ENCODE measurements at places on chromosomes 6 and 20.
A peak's percentile ranks its signal among the peaks of the same experiment; 100 is the strongest.

GRCh38 chr6:22448291-22448711 is 121.1 kb upstream of the HDGFL1 start:
- DNase-seq = peak; percentile 74

DNA sequence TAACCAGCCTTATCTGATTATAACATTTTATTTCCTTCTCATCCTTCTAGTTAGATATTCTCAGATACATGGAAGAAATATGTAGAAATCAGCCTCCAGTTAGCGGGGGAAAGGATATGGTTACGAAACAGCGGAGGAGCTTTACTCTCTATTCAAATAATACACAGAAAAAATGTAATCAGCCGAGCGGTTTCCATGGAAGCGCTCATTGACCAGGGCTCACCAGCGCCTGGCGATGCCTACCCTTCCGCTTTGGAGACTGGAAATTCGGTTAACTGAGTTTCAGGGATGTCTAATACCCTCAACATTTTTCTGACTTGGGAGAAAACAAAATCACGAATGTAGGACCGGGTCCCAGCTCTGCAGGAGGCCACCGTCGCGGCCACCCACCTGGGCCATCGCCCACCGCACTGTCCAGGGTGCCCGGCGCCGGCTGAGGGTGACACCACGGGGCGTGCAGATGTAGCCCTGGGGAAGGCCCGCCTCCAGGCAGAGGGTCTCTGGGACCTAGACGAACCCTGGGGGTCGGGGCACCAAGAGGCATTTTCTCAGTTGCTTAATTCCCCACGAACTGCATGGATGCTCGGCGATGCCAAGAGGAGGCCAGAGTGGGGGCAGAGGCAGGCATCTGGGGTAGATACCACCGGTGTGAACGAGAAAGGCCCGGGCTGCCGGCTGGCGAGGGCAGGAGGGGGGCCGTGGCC is 1.7 kb downstream of the PRR18 start:
- DNase-seq = no peak

DNA sequence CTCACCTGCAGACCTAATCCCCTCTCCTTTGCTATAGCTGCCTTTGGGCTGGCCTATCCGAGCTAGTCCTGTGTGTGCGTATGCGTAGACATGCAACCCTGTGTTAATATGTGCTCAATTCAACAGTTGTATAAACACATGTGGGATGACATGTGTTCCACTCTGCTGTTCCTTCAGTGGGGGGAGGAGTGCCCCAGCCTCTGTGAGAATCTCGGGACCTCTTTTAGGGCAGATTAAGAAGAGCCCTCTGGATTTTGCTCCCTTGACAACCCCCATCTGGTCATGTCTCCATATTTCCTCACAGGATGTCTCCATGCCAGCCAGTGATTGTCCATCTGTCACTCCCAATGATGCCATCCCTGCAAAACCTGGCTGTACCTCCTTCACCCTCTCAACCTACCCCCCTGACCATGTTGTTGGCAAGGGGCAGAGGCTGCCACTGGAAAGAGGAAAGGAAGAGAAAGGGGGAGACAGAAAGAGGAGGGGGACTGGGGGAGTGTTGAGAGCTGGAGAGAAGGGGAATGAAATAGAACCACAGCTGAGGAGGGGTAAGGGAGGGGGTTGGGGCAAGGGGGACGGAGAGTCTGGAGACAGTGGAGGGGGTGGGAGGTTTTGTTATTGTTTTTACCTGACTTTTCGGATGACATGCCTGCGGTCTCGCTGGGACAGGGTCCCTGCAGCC is 417 bp downstream of the PRRT1 start:
- no peak for DNase-seq

DNA sequence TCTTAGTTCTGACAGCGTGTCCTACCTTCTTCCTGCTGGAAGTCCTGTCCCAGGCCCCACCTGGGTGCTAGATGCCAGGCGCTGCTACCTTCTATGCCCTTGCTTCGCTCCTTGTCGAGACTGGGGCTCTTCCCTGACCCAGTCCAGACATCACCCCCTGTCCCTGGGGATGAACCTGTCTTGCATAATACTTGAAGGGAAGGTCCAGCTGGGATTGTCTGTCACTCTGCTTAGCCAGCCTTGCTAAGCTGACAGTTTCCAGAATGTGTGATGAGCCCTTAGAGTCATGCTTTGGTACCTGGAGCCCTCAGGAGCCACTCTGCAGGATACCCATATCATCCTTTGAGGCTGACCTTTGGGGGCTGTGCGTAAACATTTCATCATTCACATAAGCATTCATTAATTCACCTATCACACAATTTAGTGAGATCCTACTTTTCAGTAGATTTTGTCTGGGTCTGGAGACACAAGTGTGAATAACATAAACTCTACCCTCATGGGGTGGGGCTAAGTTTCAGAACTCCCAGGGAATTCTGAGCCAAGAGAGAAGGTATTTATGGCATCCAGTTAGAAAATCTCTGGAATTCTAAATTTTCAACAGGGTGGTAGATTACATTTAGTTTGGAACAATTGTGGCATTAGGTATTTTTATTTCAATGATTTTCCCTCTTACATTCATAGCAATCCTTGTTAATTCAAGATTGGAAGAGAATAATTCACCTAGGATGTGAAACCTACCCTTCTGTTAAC is 151.1 kb upstream of the HDAC2 start:
- DNase-seq = no peak

Measured in astrocyte of the spinal cord (primary cell).